ENCODE measurements at places on chromosomes 2 and 18.

DNA sequence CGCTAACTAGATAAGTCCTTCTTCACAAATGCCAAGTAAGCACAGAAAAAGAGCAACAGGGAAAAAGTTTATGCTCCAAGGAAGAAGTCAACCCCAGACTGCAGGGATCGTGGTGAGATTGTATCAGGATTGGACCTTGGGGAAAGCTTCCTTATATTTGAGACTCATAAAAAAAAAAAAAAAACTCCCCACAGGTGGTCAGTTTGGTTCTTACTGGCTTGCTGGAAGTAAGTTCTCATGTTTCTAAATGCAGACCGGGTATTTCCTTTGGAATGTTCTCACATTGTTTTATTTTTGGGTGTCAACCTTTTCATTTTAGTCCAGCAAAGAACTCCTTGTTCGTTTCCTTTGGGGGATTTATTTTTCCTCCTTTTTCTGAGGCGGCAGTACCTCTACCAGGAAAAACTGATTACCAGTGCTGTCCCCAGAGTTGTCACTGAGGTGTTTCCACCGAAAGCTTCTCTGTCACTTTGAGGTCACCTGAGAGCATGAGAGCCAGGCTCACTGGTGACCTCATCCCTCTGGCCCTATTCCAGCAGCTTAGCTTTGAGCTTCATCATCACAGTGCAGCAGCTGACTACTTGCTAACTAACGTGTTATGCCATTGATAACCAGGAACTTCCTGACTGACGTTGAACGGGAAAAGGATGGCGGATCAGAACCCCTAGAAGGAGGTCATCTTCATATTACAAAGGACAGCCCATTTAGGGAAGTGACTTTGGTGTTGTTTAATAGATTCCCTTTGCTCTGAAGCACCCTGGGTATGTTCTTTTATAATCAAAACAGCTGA lies 16.8 kb upstream of the ATP8B1 start:
- no peak for DNase-seq

DNA sequence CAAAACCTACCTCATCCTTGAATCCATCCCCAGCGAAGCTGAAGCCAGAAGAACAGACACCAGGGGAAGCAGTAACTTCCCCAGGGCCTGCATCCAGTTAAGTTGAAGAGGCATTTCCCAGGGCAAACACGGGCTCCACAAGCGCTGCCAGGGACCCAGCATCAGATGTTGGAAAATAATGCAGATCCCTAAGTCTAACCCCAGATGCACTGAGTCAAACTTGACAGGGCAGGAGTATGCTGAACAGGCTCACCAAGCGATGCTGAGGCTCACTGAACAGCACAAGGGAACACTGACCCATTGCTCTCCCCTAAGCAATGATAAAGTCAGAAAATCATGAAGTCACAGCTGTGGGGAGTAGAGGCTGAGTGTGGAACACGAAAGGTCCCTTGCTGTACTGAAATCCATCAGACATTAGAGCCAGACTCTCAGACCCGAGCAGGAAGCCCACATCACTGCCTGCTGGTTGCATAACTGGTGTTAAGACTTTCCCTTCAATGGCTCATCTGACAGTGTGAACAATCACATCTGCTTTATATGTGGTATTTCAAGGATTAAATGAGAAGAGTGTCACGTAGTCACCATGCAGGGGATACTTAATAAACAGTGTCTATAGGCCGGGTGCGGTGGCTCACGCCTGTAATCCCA lies 36.2 kb downstream of the TNS1 start:
- DNase-seq: no peak

- no peak for DNase-seq
Observed at GRCh38 chr2:48504647-48505327, 25.2 kb upstream of the STON1 start.

DNA sequence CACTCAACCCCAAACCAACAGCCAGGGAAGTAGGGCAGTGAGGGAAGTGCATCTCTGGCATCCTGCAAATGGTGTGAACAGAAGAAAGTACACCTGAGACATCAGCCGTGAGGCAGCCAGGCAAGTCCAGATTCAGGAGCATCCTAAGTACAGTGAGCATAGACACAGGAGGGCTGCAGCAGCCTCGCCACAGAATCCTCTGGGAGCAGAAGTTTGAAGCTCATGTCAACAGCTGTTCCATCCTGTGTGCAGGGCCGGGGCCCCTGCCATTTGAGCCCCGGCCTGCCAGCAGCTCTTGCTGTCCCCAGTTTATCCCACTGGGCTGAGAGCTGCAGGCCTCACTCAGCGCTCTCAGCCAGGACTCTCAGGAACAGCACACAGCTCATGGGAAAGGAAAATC lies 14.5 kb downstream of the LOXHD1 start:
- DNase-seq: no peak

GRCh38 chr18:21364471-21364870 lies 122.4 kb downstream of the GREB1L start:
- no peak for DNase-seq
